ENCODE measurements at places on chromosomes 5 and 9. TPM values are rescaled to one million over a fixed set of nuclear protein-coding genes. Genes with fewer than 3 reads are reported as not detected.

The ST6GALNAC6 gene
- total RNA-seq = 23.7 TPM

The POU5F2 gene
- total RNA-seq = 0.32 TPM

The ANKRD18B gene
- 0.30 TPM for total RNA-seq

DNA sequence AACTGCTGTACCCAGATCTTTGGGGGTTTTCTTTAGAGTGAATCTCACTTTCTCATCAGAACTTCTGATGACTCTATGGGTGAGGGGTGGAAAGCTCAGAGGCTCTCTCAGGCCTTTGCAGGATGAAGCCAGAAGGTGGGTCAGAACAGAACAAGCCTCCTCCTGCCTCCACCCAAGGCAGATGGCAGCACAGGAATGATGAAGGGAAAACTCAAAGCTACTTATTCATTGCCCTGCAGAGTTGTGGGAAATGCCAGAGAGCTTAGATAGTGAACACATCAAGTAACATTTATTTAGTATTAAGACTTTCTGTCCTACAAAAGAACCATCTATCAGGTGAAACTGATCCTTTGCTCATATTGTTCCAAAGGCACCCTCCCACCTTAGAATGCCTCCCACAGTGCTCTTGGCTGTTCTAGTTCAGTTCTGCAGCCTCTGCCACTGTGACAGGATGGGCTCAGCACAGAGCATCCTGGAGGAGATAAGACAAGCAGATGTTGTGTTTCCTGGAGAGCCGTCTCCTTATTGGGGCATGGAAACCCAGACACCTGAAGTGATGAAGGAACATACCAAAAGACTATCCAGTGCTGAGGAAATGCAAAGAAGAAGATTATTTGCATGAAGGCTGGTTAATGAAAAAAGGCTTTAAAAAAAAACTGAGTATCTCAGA lies 146.6 kb downstream of the ADAMTS12 start:
- no peak for DNase-seq

DNA sequence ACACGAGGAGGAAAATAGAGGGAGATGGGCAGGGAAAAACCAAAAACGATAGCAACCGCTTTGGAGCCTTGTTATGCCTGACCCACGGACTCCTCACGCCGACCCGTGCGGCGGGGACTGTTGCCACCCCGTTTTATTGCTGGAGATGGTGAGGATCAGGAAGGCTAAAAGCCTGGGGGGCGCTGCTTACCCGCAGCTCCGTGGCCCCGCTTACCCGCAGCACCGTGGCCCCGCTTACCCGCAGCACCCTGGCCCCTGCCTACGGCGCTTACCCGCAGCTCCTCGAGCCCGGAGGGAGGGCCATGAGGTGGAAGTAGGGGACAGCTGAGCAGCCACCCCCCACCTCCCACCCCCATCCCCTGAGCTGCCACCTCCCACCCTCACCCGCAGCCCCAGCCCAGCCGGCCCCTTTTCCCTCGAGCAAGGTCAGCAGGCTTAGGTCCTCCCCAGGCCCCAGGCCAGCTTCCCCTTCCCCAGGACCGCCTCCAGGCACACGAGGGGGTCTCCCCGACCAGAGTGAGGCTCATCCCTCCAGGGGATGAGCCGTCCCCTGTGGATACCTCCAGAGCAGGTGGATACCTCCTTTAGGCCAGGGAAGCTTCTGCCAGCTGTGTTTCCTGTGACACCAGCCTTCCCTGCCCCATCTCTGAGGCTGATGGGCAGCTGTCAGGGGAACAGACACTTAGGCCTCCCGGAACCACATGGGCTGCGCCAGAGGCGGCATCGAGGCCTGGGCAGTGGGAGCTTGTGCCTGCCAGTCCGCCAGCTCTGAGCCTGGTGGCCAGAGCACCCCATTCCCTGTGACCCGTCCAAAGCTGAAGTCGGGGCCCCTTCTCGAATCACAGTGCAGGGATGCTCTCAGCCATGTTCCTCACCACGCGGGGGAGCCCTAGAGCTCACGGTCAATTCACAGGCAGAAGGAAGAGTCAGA lies 92.3 kb downstream of the LMX1B start:
- peak; percentile 60 for DNase-seq

GRCh38 chr5:35540002-35540401 lies 77.7 kb upstream of the SPEF2 start:
- DNase-seq = no peak

The SLC36A3 gene
- not detected for total RNA-seq

The SOWAHA gene
- total RNA-seq = not detected

- DNase-seq = no peak
Observed at GRCh38 chr9:11072176-11072575, 459.4 kb upstream of the PTPRD start.

The MRPS2 gene
- total RNA-seq = 37.6 TPM

The SLC34A3 gene
- total RNA-seq = not detected

GRCh38 chr5:135545099-135545498 lies 9.3 kb upstream of the NEUROG1 start:
- DNase-seq = no peak

- no peak for DNase-seq
Observed at GRCh38 chr9:126465977-126466376, 139.3 kb downstream of the MVB12B start.

The SLC45A2 gene
- 0.24 TPM for total RNA-seq

The AMBP gene
- 0.16 TPM for total RNA-seq

GRCh38 chr5:78661691-78662090 lies 13.1 kb upstream of the LHFPL2 start:
- no peak for DNase-seq

GRCh38 chr9:31089549-31090221 lies 1294.8 kb upstream of the ACO1 start:
- DNase-seq = no peak

DNA sequence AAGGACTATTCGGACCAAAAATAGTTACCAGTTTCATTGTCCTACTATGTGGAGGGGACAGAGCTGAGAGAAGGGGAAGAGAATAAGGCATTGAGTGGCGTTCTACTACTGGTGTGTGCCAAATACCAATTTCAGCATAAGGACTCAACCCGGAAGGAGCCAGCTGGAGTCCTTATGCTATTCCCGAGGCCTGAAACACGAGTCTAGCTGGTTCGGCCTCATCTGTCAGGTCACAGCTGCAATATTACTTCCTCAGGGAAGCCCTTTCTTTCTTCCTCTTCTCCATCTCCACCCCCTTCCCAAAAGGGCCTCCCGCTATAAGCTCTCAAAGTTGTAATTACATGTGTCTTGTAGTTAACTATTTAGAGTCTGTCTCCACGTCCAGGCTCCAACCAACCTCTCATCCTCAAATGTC lies 20.5 kb upstream of the FER start:
- no peak for DNase-seq

GRCh38 chr9:22103685-22104575 lies 94.8 kb upstream of the CDKN2B start:
- no peak for DNase-seq

The SLC6A18 gene
- not detected for total RNA-seq

DNA sequence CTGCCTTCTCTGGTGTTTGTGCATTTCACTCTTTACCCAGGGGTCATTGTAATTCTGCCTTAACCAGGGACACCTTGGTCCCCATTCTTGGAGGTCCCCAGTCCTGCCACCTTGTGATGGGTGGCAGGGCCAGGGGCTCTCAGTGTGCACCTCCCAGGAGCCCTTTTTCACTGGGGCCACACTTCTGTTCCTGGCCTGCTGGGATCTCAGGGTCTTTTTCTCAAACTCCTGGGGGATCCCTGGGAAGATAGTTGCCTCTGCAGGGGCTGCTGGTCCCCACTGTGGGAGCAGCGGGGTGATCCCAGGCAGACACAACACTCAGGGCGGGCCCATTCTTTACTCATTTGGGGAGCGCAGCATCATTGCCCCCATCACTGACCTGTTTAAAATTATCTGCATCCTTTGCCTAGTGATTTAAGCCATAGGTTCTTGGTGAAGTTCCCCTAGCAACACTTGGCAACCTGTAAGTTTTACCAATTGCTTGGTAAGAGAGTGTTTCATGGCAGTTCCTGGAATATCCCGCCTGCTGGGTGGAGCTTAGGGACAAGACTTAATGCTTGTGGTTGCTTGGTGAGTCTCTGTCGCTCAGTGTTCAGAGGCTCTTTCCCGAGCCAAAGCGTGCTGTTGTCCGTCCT lies 15.7 kb downstream of the PHF2 start:
- peak; percentile 15 for DNase-seq

DNA sequence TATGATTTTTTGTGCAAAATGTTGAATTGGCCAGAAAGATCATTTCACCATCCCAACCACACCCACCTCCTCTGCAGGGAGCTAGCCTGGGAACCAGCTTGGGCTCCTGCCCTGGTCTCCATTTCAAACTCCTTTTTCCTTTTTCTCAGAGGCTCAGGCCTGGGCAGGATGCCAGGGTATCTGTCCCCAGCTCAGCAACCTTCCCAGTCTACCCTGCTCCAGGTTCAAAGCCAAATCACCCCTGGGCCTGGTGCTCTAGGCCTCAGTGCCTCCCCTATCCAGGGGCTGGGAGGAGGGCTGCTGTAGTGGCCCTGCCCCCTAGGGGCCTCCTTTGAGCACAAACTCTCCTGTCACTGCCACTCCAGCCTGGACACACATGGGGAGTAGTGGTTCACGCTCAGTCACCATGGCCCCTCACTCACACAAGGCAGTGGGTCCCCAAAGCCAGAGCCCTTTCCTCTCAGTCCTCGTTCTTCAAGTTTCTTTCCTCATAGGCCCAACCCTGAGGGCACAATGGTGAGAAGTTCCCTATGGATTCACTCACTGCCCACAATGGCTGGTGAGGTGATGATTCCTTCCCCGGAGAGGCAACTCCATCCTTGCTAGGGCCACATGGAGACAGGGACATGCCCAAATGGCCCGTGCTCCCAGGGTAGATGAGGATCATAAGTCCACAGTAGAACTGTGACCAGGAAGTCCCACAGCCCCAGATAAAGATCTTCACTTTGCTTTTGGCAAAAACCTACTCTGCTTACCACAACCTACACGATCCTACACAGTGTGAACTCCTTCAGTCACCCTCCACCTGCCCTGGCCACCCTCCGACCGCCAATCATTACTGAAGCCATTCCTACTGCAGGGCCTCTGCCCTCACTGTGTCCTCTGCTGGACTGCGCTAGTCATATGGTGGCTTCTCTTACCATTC lies 1.6 kb upstream of the ST6GALNAC4 start:
- no peak for DNase-seq

The MSMP gene
- total RNA-seq = not detected

GRCh38 chr9:112711050-112711689 lies 6.7 kb downstream of the INIP start:
- no peak for DNase-seq

- DNase-seq = peak; percentile 27
Observed at GRCh38 chr9:138122201-138122600, 244.6 kb downstream of the CACNA1B start.

DNA sequence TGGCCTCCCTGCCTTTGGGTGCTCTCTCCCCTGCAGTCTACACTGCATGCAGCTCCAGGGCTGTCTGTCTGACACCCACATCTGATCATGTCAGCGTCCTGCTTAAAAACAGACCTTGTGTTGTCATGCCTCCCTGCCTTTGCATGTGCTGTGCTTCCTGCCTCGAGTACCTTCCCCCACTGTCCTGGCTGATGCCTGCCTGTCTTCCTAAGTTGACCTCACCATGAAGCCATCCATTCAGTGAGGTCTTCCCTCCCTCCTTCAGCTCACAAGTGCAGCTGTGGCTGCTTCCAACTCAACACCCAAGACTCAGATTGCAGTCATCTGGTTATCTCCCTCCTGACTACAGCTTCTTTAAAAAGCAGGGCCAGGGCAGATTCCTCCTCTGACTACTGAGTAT lies 5.5 kb downstream of the ANGPTL2 start:
- peak; percentile 68 for DNase-seq

- no peak for DNase-seq
Observed at GRCh38 chr5:171340491-171340890, 31.4 kb downstream of the TLX3 start.

DNA sequence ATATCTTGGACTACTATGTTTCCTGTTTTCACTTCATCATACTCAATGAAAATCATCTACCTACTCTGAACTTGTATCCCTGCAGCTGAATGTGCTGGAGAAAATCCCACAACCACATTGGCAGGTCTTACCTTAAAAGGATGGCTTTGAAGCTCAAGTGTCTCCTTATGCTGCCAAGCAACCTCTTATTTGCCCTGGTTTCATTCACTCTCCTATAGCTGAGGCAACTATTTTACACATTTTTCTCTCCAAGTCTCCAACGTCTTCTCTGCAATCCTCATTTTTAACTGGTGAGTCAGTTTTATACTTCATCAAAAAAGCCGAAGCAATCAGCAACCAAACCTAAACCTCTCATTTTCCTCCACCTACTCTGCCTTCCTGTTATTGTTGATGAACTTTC lies 49.7 kb downstream of the POU4F3 start:
- DNase-seq = no peak

- DNase-seq = no peak
Observed at GRCh38 chr9:14089051-14089803, 224.7 kb downstream of the NFIB start.
